ENCODE measurements at places on chromosomes 11 and 22. TPM values are rescaled to one million over a fixed set of nuclear protein-coding genes. Genes with fewer than 3 reads are reported as not detected.

- DNase-seq, result no peak
These were observed 121.5 kb upstream of the B3GAT1 start for GRCh38 chr11:134533511-134533910.

DNA sequence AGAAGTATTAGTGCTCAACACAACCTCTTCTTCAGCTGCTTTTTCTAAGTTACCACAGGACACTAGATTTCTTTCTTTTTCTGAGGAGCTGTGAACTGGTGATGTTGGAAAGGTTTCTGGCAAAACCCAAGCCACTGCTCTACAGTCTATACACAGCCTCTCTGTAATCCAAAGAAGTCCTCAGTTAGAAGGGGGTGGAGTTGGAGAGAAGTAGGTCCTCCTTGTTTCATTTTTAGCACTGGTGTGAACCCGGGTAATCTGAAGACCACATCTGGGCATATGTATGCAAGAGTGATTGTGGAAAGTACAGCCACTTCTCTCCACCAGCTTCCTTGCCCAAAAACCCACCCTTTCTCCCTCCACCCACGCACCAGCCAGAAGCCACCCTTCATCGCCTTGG lies 1168.1 kb downstream of the LRRC4C start:
- DNase-seq, result peak; percentile 36

- no peak for DNase-seq
These were observed 90.8 kb downstream of the TECTA start for GRCh38 chr11:121191818-121192217.

DNA sequence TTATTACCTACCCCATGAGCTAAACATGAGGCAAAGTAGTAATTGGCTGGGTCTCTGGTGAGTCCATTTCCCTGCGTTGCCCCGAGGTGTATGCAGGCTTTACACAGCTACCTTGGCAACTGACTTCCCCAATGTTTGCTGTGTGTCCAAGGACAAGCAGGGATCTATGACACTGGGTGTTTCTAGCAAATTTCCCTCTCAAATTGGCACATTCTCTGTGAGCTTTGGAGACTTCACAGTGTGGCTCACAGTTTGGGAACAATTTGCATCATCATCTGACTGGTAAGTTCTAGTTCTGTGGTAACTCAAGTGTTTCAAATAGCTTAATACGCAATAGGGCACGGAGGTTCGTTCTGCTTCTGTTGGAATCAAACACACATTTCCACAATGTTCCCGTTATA lies 12.5 kb downstream of the NNMT start:
- DNase-seq, result peak; percentile 66

DNA sequence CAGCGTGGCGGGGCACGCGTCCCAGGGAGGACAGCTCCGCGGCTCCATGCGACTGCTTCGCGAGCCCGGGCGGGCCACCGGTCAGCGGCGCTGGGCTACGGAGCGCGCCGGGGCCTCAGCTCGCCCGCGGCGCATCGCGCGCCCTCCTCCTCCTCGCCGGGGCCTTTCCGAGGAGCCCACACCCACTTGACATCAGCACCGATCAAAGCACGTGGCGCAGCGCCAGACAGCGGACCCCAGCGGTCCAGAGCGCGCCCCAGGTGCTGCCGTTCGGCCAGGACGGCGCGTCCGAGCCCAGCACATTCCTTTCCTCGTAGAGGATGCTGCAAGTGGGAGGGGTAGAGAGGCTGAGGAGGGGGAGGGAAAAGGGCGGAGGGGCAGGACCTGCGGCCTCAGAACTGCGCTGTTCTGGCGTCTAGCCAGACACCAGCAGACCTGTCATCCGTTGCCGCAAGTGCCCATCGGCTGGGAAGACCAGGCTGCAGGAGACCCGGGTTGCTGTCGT lies 88.6 kb downstream of the PLEKHA7 start:
- DNase-seq, result peak; percentile 21

DNA sequence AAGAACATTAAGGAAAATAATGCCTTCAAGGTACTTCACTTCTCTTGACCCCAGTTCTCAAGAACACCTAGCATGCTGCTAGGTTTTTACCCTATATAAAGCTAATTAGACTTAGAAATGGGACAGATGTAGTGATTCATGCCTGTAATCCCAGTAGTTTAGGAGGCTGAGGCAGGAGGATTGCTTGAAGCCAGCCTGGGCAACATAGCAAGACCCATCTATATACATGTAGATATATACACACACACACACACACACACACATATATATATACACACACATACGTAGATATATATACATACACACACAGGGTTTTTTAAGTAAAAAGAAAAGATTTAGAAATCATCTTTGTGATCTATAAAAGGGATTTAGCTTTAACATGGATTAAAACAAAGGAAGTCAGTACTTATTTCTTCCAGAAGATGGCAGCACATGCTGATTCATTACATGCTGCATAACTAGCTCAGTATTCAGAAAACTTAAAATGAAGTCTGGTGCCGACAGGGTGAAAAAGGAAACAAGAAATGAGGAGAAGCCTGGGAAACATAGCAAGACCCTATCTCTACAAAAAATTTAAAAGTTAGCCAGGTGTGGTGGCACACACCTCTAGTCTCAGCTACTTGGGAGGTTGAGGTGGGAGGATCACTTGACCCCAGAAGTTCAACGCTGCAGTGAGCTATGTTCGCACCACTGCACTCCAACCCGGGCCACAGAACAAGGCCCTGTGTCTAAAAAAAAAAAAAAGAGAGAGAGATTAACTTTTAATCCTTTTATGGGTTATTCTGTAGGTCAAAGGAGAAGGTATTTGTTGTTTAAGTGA lies 28.5 kb upstream of the RBX1 start:
- DNase-seq, result peak; percentile 50

DNA sequence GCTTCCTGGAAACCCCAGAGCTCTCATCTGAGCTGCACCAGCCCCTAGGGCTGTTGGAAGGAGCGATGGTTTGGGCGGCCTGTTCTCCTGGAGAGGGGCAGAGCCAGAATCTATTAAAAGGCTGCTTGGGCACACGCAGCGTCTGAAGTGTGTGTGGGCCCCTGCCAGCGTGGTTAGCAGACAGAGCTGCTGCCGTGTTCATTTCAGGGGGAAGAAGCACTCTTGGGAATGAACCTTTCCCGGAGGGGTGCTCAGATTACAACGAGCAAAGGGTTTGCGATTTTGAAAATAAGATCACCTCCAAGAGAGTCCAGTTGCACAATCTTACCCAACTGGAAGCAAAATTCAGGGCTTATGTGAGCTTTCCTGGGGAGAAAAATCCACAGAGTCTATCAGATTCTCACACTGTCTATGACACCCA lies 12.9 kb downstream of the ANO1 start:
- DNase-seq, result no peak

DNA sequence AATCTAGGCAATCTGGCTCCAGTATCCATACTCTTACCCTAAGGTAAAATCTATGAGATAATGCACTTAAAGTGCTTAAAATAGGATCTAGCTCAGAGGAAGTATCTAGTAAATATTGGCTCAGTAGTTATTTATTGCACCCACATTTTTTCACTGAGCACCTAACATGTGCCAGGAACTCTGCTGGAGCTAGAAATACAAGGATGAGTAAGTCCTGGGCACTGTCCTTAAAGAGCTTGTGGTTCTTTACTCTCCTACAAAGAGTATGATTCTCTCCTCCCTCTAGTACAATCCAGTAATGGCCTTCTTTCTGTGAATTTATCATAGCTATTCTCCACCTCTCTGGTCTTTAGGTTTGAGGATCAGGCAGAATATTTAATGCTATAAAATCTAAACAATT lies 59.2 kb downstream of the DEUP1 start:
- DNase-seq, result no peak

- DNase-seq, result no peak
These were observed 13.7 kb upstream of the NNMT start for GRCh38 chr11:114282488-114282887.

- DNase-seq, result no peak
These were observed 15.1 kb downstream of the SEC14L4 start for GRCh38 chr22:30490399-30490798.

- no peak for DNase-seq
These were observed 586.4 kb downstream of the BRD1 start for GRCh38 chr22:49241174-49241851.

DNA sequence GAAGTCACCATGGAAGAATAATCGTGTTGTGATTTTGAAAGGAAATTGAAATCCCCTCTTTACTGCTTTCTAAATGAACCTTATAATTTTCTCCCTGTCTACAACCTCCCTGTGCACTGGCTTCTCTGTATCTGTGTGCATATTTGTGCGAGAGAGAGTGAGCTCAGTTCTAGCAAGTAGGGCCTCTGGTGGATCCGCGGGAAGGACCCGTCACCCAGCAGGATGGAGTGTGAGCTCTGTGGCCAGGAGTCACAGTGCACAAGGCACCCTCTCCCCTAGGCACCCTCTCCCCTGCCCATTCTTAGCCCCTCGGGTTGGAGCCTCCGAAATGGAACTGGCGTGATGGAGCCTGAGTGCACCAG lies 109.0 kb downstream of the TRIM29 start:
- DNase-seq, result no peak

DNA sequence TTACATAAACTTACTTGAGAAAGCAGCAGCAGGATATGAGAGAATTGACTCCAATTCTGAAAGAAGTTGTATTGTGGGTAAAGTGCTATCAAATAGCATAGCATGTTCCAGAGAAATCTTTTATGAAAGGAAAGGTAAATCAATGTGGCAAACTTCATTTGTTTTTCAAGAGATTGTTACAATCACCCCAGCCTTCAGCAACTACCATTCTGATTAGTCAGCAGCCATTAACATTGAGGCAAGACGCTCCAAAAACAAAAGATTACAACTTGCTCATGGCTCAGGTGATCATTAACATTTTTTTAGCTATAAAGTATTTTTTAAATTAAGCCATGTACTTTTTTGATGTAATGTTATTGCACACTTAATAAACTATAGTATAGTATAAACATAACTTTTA lies 357.2 kb downstream of the TMEM135 start:
- DNase-seq, result no peak

DNA sequence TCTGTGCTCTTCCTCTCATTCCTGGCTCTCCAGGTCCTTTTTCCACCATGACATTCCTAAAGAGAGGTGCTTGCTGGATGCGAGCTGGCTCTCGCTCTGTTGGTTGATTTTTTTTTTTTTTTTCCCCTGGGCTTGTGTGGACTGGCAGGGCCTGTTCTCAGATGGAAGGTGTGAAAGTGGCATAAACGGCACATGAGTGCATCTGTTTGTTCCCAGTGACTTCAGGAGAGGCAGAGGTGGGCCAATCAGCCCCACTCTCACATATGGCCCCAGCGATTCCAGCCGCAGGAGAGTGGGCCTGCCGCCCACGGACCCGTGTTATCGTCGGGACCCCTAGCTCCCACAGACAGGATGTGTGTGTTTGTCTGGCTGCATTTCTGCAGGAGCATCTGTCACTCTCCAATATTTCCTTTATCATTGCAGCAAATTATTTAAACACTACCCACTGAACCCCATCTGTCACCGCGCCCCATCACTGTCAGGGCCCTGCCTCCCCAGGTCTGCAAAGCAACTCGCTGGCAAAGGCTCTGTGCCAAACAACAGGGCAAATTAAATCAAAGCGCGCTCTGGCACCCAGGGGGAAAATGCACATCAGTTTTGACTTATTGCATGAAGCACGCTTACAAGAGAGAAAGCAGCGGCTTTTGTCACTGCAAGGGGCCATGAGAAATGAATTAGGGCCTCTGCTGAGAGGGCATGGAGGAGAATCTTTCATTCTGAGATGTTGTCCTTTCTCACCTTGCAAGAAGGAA lies 886.3 kb downstream of the NTM start:
- DNase-seq, result no peak

DNA sequence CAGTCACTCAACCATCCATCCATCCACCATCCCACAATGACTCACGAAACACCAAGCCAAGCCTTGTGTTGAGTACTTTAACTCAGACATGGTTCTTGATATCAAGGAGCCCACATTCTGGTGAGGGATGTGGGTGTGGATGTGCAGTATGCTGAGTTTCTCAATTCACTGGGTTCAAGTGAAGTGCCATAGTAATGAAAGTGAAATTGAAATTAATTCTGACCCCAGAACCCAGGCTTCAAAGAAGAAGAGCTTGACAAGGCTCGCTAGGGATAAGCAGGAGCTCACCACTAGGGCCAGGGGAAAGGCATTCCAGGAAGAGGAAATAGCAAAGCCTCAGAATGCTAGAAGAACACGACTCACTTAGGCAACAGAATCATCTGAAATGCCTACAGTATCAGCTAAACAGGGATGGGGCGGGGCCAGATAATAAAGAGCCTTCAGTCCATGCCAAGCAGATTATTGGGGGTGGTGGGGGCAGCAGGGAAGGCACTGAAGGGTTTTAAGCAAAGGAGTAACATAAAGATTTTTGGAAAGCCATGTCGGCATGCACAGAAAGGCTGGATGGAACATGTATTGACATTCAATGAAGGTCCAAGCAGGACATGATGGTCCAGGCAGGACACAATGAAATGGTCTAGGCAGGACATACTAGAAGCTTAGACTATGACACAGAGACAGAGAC lies 37.2 kb downstream of the RTL6 start:
- no peak for DNase-seq

GRCh38 chr11:125164091-125164421 lies 495 bp upstream of the PKNOX2 start:
- DNase-seq, result no peak

- peak; percentile 87 for DNase-seq
These were observed at the start of gene SBF2 for GRCh38 chr11:10293423-10294289. Gene SBF2 (minus strand): TSS chr11:10294219. CDS start chr11:10294069, 150 bp downstream.

GRCh38 chr22:27097506-27097905 lies 440.1 kb downstream of the MIAT start:
- no peak for DNase-seq

DNA sequence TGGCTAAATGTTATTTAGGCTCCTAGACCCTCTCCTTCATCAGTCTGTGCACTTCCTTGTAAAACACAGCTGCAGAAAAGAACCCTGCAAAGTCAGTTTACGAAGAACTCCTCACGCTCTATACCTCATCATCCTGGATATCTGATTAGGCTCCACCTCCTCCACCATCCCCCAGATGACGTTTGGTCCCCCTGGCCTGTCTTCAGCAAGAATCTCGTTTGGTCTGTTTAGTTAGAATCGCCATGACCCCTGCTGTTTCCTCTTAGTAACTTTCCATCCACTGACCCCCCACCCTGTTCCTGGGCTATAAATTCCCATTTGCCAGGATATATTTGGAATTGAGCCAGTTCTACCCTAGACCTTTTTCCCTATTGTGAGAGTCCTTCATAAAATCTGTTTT lies 214.1 kb downstream of the OPCML start:
- no peak for DNase-seq

GRCh38 chr11:70519117-70519516 lies 120.8 kb downstream of the CTTN start:
- DNase-seq, result peak; percentile 17

GRCh38 chr11:46296528-46297448 lies 19.3 kb downstream of the CREB3L1 start:
- peak; percentile 96 for DNase-seq

- peak; percentile 60 for DNase-seq
These were observed 242.0 kb downstream of the SBF2 start for GRCh38 chr11:10051868-10052586.

Gene MISFA
- 0.51 TPM for total RNA-seq

Gene SLC22A9
- not detected for total RNA-seq

Gene OR52I1
- total RNA-seq, result not detected

Gene PARVG
- not detected for total RNA-seq

Gene KRTAP5-9
- not detected for total RNA-seq

Gene DSCAML1
- 0.26 TPM for total RNA-seq

Gene C11orf16
- not detected for total RNA-seq

Gene UPK3A
- not detected for total RNA-seq

Gene CHEK2
- total RNA-seq, result 14.5 TPM

Gene NEAT1
- total RNA-seq, result 177 TPM

Gene ZBTB16
- total RNA-seq, result not detected

Gene PGA5
- not detected for total RNA-seq

Gene ADAMTS15
- 23.4 TPM for total RNA-seq
